Fibroblast of skin of right biceps (primary cell): ENCODE measurements at places on chromosomes 1 and 21.

DNA sequence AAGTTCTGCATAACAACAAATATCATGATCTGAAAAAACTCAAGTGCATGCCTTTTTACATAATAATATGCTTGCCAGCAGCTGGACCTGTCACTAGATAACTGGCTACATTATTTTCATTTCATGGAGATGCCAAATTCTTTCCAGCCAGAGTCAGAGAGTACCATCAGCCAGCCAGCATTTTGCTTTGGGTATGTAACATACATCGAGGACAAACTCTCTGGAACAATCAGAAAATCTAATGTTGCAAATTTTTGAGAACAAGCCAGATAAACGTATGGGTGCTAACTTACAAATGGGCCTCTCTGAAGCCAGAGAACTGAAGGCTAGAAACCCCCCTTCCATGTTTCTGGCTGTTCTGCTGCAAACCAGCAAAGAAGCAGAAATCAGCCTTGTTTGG lies 76.3 kb upstream of the BACE2 start:
- DNase-seq, result peak; percentile 7

DNA sequence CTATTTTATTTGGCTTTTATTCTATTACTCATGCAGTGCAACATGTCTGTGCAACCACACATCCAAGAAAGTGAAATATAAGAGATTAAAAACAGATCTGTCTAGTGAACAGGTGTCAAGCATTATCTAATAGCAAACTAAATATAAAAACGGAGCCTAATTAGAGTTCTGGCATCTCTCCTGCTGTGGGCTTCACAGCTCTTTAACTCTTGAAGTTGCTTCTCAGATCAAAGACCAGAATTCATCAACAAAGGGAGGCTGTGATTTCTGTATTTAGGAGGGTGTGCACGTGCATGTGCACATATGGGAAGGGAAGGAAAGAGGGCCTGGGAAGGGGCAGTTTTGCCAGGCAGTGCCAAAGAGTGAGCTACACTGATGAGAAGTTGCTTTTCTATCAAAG lies 81.0 kb downstream of the MIS18A start:
- DNase-seq, result no peak

- peak; percentile 65 for DNase-seq
Observed at GRCh38 chr1:43452789-43453441, 816 bp downstream of the HYI start.

- DNase-seq, result peak; percentile 89
Observed at GRCh38 chr1:78003882-78004718, 639 bp upstream of the DNAJB4 start.

DNA sequence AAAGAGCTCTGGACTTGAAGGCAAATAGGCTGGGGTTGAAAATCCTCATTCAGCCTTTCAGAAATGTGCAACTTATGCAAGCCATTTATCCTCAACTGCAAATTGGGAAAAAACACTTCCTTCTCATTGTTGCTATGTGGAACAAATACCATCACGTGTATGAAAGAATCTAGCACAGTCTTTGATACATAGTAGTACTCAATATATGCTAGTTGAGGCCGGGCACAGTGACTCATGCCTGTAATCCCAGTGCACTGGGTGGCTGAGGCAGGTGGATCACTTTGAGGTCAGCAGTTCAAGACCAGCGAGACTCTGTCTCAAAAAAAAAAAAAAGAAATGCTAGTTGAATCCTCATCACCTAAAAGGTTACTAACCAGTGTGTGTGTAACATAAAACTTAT lies 8.2 kb downstream of the PI4KB start:
- no peak for DNase-seq

GRCh38 chr21:42291003-42291750 lies 24.0 kb downstream of the TFF3 start:
- no peak for DNase-seq

GRCh38 chr1:21873174-21873573 lies 61.1 kb downstream of the LDLRAD2 start:
- no peak for DNase-seq

DNA sequence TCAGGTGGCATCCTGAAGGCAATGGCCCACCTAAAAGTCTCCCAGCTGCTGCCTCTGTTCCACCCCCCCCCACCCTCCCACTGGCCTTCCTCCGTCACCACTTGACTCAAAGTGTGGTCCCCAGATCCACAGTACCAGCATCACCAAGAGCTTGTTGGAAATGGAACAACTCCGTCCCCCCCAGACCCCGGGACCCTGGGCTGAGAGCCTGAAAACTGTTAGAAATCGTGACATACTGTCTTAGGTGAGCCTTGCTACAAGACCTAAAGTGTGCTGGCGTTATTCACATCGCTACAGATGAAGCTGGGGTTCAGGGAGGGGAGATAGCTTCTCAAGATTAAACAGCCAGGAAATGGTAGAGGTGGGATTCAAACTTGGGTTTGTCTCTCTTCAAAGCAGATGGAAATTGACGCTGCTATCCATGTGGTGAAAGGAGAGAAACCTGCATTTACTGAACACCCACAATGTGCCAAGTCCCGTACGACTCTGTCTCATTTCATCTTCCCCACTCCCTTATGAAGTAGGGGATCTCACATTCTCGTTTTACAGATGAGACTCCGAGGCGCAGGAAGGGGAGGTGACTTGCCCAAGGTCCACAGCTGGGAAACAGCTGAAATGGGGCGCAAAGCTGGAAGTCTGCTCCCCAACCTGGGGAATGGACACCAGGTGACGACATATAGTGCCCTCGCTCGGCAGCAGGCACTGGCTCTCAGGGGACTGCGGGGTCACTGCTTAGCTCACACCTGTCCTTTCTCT lies 52.8 kb upstream of the IFFO2 start:
- no peak for DNase-seq

DNA sequence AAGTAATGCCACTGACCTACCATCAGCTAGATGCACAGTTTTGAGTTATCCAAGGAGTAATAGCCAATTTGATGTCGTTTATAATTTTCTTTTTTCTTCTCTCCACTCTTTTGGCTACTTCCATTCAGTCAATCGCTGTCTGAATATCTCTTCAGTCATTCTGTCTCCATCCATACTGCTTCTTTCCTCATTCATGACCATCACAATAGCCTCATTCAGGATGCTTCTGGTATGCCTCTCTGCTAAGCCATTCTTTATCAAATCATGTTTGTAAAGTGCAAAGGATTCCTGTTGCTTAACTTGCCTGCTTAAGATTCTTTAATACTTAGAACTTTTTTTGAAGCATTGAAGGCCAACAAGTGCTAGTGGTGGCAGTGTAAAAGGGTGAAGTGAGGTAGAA lies 20.2 kb downstream of the TYW3 start:
- no peak for DNase-seq

- peak; percentile 63 for DNase-seq
Observed at GRCh38 chr1:66335859-66336640, 197.9 kb upstream of the SGIP1 start.

DNA sequence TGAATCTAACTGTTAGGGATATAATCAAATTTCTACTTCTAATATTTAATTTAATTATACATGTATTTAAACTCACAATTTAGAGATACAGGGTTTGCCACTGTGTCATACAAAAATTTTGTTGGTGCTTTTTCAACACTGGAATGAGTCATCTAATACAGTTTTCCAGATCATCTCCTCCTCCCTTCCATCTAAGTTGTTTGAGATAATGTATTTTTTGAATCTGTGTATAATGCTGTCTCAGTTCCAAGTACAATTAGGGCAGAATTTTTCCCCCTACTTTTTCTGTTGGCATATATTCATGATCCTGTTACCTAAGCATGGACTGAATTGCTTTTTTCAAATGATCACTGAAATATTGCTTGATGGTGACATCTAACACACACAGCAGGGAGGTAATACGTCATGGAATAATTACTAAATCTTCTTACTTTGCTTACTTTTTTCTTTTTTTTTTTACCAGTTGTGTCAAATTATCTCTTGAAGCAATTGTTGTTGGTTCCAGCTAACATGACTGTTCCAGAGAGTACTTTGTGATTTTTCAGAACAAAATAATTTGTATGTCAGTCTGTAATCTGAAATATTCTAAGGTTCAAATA lies 146.0 kb downstream of the MAGI3 start:
- DNase-seq, result peak; percentile 68
